ENCODE measurements at places on chromosomes 5 and 9.

- DNase-seq, result no peak
Measured at GRCh38 chr9:14908295-14909180, 1.7 kb downstream of the FREM1 start.

GRCh38 chr9:11618241-11618805 is 1005.5 kb upstream of the PTPRD start:
- DNase-seq, result no peak

- DNase-seq, result no peak
Measured at GRCh38 chr9:133353548-133353947, 2.7 kb downstream of the SURF1 start.

DNA sequence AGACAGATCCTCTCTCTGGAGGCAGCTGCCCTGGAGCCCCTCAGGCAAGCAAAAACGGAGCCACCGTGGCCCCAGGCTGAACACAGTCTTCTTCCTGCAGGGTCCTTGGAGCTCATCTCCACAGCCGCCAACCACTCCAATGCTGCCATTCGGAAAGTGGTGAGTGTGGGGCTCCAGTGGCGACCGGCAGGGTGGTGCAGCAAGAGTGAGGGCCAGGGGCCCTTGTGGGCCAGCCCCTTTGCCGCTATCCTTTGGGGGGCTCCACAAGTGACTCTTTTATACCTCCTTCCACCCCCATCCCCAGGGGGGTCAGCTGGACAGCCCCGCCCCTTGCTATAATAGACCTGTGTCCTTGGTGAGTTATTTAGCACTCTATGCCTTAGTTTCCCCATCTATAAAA is 47.4 kb upstream of the SUSD3 start:
- no peak for DNase-seq

GRCh38 chr5:170419643-170420042 is 30.5 kb upstream of the KCNMB1 start:
- no peak for DNase-seq

DNA sequence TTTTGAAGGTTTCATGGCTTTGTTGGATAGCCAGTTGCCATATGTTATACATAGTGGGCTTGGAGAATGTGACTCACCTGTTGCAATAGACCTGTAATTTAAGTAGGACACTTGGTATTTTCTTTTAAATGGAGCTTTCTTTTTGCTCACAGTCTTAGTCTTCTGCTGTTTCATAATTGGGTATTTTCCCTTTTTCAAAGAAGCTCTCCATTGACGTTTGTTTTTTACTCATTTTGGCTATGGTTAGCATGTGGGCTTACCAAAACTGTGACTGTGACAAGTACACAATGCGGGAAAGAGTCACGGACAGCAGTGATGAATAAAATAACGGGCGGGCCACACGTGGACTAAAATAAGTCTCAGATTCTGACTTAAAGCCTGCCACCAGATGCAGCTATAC is 23.2 kb upstream of the RNF20 start:
- no peak for DNase-seq

DNA sequence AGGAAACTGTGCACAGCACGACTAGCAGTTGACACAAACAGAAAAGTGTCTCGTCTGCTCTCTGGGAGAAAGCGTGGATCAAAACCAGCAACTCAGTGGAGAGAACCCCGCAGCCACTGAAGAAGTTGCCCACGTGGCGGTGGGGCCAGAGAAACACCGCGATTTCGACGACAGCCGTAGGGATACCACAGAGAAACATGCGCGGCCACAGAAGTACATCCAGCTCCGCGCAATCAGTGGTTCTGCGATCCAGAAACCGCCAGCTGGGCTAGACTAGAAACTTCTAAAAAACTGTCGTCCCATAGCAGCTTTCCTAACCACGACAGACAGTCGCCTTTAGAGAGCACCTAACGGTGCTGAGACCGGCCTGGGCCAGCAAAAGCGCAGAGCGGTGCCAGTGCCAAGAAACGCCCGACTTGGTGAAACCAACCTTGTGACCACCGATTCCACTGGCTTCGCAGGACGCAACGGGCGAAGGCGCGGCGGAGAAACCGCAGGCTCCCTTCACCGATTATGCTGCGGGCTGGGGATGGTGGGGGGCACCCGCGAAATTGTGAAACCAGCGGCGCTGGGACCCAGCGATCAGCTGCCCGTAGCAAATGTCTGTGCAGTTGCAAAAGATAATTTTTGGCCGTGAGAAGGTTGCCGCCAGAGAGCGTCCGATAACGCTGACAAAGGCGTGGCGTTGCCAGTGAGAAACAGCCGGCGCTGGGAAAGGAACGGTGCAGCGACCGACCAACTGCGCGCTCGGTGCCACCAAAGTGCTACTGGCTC is 2.7 kb upstream of the ANXA2R start:
- DNase-seq, result peak; percentile 77

- no peak for DNase-seq
Measured at GRCh38 chr5:117999939-118000549, 988.3 kb downstream of the DTWD2 start.

- no peak for DNase-seq
Measured at GRCh38 chr5:122611406-122611805, 163.5 kb upstream of the SNX2 start.

- no peak for DNase-seq
Measured at GRCh38 chr5:161411156-161411555, 135.4 kb downstream of the GABRB2 start.

DNA sequence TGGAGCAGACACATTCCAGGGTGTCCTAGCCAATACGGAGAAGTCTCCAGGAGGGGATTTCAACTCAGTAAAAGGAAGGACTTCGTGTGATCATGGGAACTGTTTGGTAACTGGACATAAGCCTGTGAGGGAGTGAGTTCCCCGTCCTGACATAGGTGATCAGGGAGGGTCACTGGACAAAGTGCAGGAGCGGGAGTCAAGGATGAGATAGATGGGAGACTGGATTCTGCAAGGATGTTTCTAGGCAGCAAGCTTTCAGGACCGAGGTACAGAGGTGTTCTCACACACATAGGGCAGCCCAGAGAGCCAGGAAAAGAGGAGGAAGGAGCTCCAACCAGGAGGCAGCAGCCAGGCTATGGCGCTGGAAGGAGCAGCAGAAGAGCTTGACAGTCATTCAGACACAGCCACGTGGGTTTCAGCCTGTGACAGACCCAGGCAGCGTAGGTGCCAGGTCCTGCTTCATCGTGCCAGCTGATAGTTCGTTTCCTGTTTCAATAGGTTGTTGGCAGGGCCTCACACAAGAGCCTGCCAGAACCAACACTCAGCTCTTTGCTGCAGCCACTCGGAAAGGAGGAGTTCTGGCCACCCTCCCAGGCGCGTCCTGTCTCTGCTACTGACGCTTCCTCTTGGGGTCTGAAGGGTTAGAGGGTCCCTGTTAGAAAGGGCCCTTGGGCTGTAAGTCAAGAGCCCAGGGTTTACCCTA is 84.1 kb downstream of the AMBP start:
- peak; percentile 93 for DNase-seq

DNA sequence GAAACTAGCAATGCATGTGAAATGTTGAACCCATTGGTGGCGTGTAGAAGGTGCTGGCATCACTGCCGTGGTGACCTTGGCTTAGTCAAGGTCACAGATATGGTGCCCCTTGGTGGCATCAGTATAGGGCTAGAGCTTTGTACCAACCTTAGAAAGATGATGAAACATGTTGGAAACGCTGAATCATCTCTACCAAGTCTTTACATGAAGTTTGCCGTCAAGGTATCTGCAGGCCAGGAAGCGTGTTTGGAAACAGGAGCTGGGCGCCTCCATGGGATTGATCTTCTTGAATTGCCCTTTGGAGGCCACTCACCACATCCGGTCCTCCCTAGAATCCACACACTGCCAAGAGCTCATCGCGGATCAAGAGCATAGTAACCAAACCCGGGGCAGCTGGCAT is 16.9 kb upstream of the BOD1 start:
- DNase-seq, result no peak

GRCh38 chr9:92440751-92441046 is 16.4 kb upstream of the OMD start:
- no peak for DNase-seq
